CD4-positive, alpha-beta T cell treated with Interleukin-10 for 1 hour (primary cell): ENCODE measurements at places on chromosomes 1 and 21.

- no peak for DNase-seq
Measured at GRCh38 chr21:33025489-33026442, at the start of gene OLIG2. Gene OLIG2 (plus strand): TSS chr21:33025935. CDS start chr21:33026863, 928 bp downstream.

DNA sequence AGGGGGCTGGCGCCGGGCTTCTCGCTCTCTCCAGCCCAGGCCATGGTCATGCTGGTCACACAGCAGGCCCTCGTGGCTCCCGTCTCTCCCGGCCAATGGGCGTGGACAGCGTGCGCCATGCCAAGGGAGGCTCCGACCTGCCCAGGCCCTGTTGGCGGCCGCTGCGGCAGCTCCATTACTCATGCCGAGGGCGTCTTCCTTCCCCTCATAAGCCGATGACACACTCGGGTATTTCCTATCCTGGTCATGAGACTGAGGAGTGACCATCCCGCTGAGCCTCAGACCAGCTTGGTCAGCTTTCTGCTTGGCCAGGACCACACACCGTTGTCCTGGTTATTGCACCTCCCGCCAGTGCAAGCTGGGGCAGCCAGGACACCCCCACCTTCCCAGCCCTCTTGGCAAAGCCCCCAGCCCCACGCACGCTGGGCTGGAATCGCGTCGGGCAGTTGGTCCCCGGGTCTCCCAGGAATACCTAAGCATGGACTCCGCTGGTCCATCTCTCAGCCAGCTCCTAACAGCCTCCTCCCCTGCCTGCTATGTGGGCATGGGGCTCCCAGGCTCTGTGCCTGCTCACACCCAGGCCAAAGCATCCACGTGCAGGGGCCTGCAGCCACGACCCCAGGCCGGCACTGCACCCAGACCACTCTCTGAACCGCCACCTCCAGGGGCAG lies 49.8 kb downstream of the ARHGEF16 start:
- DNase-seq, result no peak

DNA sequence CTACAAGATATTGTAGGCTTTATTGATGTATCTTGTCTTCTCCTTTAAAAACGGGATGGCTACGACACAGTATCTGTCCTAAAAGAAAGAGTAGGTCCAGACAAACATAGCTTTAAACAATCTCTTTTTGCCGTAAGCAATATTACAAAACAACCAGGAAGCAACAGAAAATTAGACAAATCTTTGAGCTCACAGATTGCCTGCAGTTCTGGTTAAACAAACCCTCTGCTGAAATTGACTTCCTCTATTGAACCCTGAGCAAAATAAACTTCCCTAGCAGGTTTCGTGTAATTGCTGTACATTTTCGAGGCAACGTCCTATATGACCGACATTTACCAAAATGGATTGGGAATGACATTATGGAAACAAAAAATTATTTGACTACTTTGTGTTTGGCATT lies 50.6 kb downstream of the CHML start:
- DNase-seq, result no peak

DNA sequence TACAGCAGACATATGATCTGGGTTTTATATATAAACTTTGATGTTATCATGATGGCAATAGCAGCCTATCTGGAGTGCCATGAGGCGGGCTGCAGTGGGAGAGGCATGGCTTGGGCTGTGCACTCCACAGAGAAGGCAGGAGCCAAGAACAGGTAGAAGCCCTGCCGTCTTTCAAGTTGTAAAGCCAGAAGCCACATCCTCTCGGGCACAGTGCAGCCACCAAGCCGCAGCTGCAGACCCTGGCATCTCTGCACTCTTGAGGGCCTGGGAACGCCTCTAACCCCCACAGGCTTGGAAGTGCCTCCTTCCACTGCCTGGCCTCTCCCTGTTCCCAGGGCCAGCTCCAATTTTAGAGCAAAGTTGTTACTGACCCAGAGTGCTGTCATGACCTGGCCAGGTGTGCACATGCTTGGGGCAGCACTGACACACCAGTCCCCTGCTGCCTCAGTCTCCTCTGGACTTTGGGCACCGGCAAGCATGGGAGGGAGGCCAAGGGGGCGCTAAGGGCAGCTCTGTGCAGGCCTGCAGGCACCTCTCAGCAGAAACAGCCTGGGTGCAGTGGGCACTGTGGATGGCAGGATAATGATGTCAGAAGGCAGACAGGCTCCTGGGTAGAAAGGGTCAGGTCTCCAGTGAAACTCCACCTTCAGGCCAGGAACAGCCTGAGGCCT lies 1619.8 kb upstream of the PRMT6 start:
- no peak for DNase-seq

DNA sequence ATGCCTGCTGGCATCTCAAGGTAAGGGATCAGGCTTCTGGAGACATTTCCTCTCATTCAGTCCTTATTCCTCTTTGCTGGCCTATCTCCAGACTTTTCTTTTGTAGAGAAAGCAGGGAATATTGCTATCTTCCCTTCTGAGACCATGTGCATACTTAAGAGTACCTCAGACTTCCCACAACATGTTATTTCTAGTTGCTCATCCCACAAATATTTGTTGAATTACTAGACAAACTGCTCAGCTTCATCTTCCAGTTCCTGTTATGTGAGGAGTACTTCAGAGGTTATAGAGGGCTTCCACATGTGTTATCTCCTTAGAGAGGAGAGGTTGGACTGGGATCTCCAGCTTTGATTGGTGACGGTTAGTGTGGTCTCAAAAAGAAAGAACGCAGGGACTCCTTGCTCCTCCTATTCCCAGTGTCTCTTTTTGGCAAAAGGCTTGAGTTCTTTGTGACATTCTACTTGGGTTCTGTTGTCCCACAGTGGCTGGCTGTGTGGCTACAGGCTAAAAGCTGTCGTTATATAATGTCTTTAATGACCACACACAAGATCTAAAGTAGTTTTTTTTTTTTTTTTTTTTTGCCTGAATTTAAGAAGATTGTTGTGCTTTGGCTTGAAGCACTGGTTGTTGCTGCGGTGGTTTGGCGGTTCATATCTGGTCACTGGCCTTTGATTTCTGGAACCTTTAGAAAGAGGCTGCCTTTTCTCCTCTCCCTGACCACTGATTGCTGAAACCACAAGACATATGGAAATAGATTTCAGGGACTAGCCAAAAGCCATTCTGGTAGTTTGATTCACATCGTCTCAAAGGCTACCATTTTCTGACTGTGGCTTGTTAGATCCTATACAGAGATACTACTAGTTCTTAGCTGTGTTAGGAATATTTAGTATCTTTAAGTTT lies 78.7 kb downstream of the FGGY start:
- DNase-seq, result no peak

DNA sequence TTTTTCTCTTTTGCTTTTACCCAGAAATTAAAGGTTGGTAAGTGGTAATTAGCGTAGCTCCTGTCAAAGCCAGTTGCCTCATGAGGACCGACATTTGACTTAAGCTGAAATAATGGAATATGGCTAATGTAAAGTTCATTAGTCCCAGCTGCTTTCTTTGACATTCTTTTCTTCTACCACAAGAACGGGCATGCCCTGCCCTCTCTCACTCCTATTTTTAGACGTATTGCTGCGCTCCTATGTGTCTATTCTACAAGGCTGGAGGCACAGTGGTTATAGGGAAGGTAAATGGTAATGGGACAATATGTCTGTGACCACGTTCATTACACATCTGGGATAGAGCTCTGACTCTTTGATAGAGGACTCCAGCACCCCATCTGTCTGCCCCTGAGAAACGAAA lies 6.8 kb downstream of the CORT start:
- no peak for DNase-seq

GRCh38 chr1:73778471-73778870 lies 419.5 kb downstream of the LRRIQ3 start:
- no peak for DNase-seq

DNA sequence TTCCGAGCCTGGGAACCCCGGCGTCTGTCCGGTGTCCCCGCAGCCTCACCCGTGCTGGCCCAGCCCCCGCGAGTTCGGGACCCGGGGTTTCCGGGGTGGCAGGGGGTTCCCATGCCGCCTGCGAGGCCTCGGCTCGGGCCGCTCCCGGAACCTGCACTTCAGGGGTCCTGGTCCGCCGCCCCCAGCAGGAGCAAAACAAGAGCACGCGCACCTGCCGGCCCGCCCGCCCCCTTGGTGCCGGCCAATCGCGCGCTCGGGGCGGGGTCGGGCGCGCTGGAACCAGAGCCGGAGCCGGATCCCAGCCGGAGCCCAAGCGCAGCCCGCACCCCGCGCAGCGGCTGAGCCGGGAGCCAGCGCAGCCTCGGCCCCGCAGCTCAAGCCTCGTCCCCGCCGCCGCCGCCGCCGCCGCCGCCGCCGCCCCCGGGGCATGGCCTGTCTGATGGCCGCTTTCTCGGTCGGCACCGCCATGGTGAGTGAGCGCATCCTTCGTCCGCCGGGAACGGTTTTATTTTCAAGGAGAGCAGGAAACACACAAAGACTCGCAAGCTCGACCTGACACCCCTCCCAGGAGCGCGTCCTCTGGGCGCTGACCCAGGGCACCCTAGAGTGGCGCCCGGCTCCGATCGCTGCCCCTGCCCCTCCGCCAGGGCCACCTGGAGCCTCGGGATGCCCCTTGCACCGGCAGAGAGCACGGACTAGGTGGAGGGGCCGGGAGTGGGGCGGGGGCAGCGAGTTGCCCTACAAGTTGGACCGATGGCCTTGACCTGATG lies at the start of gene ABCG1:
TSS of gene ABCG1 (plus strand) at position 305 of the 770 bp plus-strand sequence. CDS start at position 428, 123 bp downstream.
- DNase-seq, result peak; percentile 65

DNA sequence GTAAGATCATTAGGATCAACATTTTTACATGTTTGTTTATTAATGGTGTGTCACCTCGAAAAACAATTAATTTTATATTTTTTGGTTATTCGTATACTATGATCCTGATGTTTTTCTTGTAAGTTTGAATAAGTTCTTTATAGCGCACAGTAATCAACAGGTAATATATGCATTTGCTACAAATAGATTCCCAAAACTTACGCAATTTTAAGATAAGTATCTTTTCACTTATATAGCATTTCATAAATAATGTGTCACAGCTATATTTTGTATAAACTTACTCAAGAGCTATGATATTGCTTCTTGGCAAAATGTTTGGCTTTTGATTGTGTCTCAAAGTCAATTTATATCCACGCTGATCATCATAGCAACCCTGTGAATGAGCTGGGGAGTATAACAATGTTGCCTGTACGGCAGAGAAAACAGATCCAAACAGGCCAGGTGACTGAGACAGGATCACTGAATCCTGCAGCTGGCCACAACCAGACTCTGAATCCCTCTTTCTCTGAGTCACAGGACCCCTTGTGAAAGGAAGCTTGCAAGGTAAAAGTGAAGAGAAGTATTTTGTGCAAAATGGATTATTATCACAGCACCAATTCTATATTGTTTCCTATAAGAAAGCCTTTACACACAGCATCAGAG lies 48.6 kb downstream of the GNG12 start:
- no peak for DNase-seq

- DNase-seq, result no peak
Measured at GRCh38 chr1:32972814-32973428, 8.3 kb upstream of the RNF19B start.

DNA sequence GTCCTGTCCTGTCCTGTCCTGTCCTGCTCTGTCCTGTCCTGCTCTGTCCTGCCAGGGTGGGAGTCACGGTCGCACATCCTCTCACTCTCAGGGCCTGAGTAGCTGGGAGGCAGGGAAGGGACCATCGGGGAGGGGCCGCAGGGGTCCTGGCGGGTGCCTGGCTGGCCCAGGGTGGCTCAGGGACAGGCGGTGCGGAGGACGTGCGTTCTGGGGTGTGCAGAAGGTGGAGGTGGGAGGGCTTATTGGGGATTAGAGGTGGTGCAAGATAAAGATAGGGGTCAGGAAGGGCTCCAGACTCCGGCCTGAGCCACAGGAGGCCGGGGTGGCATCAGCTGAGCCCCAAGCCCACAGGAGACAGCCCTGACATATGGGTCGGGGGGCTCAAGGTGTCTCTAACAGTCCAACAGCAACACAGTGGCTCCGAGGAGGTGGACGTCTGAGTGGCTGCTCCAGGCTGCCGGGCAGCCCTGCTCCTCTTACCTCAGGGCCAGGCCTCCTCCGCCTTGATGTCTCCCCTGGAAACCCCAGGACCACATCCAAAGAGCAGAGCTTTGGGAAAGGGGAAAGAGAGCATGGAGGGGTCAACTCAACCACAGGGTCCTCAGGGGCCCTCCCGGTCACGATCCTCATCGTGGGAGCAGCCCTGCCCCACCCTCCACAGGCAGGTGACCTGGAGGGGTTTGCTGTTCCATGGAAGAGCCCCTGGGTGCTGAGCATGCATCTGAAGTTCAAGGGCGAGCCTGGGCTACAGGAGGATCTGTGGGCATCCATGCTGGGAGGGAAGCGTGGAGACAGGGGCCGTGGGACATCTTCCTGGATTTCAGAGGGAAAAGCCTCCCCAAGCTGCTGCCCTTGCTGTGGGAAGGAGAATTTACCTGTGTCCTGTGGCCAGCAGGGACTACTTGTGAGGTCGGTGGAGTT lies 39.6 kb upstream of the ADARB1 start:
- DNase-seq, result no peak

DNA sequence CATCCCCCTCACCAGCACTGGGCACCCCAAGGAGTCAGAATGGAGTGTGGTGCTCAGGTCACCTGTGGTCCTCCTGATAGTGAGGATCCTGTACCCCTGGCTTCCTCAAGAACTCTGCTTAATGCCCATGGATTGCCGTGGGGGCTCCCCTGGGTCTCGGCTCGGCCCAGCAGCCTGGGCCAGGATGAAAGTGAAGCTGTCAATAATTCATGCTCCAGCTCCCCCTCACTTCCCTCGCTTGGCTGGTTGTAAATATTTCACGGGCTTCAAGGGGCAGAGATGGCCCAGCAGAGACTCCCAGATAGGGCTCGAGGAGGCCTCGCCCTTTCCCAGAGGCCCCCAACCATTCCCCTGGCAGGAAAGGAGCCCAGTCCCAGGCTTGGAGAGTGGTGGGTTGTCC lies 42.6 kb upstream of the KCNA10 start:
- no peak for DNase-seq

- no peak for DNase-seq
Measured at GRCh38 chr1:56798053-56798471, 21.1 kb downstream of the FYB2 start.

GRCh38 chr1:76140227-76140626 lies 65.7 kb downstream of the ST6GALNAC3 start:
- DNase-seq, result no peak

DNA sequence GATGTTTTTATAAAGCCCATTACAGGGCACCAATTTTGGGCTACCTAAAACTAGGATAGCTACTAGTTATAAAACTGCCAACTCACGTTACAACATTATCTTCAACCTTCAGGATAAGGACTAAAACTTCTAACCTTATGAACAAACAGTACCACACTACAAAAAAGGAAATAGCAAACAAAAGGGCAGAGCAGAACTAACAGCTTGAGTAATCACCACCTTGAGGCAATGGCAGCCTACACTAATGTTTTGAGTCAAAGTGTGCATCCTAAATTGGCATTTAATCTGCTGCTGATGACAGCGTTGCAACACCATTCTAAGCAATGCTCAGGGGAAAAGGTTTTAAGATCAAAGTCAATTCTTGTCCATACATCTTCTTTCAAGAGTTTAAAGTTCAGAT lies 27.2 kb downstream of the PTP4A2 start:
- DNase-seq, result no peak

DNA sequence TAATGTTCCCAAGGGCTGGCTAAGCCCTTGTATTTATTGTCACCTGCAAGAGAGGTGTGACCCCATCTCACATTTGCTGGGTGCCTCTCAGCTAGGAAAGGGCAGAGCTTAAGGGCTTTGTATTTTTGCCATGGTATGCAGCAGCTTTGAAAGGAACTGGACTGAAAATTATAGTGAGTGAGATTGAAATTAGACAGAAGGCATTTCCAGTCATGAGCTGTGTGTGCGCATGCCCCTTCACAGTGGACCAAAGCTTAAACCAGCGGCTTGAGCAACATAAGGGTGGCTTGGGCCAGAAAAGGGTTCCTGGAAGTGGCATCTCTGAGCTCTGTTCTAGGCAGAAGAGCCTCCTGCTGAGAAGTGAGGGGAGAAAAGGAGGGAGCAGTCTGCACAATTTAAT lies 19.8 kb downstream of the MYOG start:
- DNase-seq, result no peak
